ENCODE measurements at places on chromosomes 2 and 18.

- peak; percentile 9 for DNase-seq
These were observed 137.4 kb upstream of the FBXO11 start for GRCh38 chr2:48043746-48044145.

DNA sequence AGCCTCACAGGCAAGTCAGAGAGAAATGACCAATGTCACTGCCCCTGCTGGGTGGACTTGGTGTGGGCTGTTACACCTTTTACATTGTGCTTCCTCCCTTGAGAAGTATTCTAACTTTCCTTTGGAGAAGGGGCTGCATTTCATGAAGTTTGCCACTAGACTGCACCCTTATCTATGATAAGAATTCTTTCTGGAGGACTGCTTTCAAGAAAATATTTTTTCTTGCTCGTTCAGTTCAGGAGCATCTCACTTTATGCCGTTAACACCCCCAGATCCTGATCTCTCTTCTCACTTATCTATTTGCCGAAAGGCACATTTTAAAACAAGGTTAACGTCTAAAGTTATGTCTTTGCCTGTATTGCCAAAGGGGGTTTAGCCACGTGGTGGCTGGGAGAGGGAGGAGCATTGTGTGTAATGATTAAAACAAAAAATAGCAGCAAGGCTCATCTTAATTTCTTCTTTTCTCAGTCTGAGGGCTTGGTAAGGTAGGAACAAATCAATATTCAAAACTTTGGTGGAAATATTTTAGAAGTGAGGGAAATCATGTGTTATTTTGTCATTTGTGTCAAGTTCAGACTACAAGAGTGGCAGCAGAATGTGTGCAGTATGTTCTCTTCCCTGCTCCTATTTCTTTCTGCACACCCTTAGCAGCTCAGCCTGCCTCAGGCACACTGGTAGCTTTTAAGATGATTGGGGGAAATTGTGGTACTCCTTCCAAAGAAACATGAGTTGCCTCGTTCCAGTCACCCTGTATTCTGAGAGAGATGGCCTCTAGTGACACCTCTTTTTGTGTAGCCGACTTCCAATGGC lies 1.6 kb upstream of the IGFBP5 start:
- DNase-seq = no peak

- no peak for DNase-seq
These were observed 687.1 kb downstream of the DPP10 start for GRCh38 chr2:115129536-115129935.

DNA sequence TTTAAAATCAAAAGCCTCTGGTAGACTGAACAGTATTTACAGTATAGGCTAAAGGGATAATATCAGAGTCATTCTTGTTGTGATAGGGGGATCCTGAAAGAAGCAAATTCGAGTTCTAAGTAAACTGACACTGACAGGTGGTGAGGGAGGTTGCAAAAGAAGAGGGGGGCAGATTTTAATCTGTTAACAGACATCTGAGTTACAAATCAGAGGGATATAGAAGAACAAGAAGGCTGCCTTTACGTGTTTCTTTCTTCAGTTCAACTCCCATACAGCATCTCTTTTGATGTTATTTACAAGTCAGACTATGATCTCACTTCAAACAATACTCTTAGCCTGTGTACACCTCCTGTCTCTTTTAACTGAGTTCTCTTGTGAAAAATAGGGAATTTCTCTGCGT lies 16.3 kb upstream of the ITGA4 start:
- DNase-seq = no peak

GRCh38 chr2:110780461-110780860 lies 48.1 kb downstream of the ACOXL start:
- no peak for DNase-seq

GRCh38 chr18:76905821-76906220 lies 83.5 kb downstream of the ZNF236 start:
- DNase-seq = no peak

DNA sequence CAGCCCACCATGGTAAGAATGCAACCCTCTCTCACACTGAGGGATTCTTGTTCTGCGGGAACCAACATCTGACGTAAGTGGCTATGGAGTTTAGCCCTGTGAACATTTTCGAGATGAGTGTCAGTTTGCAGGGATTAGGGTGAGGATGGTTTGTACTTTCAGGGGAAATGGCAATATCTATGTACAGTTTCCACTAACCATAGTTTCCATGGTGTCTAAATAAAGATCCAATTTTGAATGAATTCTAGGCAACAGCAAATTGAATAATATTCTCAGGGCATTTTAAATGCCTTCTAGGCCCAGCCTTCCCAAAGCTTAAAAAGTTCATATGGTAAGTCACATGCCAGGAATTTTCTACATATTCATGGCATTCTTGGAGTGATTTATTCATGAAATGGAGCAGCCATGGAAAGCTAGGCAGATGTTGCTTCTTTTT lies 105.4 kb upstream of the MMADHC start:
- peak; percentile 35 for DNase-seq

DNA sequence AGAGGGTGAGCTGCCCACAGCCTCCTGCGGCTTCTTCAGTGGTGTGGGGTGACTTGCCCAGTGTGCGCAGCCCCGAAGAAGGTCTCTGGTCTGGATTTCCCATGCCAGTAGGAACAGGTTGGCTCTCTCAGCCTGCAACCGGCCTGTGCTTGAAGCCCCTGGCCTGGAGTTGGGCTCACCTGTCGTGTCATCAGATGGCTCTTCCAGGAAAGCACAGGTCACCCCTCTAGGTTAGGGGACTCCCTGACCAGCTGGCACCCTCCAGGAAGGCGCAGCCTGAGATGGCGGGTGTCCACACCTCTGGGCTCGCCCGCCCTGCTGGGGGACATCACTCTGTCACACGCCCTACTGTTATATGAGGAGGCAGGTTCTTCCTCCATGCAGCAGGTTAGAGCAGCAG lies 179.8 kb downstream of the SEPTIN10 start:
- DNase-seq = no peak

GRCh38 chr2:232327105-232328031 lies 51.2 kb upstream of the ALPP start:
- peak; percentile 2 for DNase-seq

DNA sequence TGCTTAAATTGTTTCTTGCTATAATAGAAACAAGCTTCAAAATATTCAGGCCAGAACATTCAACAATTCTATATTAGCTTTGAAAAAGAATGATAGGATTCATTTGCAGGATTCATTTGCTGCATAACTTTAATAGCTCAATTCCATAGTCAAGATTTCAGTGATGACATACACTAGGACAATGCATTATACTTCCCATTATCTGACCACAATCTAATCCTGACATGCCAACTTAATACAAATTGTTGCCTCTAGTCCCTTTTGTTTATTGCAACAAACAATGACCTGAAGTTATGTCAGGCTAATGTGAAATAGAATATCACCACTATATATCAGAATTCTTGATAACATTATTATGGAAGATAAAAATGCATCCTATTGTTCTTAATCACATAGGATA lies 169.4 kb downstream of the DNAH7 start:
- no peak for DNase-seq

- DNase-seq = no peak
These were observed 89.8 kb upstream of the MYCN start for GRCh38 chr2:15850534-15850933.

- DNase-seq = no peak
These were observed 1105.1 kb upstream of the PIK3C3 start for GRCh38 chr18:40849886-40850285.

GRCh38 chr2:207530160-207531031 lies 634 bp downstream of the CREB1 start:
- no peak for DNase-seq

DNA sequence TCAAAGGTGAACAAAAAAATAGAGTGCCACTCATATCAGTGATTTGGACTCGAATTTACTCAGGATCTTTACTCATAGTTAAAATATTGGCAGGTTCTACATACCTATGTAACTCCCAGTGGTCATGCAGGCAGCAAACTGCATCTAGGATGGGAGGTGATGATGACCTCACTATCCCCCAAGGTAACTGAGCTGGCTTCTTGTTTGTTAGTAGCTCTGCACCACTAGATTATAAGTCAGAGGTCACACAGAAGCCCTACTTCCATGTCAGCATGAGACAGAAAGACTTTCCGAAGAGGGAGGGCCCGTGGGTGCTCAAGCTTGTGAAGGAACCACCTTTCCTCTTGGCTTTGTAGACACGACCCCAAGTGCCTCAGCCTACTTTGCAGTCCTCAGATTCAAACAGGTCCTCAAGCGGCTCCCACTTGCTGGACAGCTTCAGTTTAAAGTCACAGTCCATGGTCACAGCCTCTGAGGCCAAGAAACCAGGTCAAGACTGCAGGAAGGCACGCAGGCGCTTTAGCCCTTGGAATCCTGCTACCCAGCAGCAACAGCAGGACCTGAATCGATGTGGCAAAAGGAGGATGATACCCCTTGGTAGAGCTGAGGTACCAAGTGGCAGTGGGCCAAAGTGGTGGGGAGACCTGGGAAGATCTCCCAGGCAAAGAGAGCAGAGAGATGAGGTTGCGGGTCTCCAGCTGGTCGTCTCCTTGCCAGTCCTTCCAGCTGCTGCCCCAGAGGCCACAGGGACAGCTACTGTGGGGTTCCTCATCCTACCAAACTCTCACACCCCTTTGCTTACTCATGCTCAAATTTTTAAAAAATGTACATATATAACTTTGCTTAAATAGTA lies 4.3 kb downstream of the NTSR2 start:
- no peak for DNase-seq

DNA sequence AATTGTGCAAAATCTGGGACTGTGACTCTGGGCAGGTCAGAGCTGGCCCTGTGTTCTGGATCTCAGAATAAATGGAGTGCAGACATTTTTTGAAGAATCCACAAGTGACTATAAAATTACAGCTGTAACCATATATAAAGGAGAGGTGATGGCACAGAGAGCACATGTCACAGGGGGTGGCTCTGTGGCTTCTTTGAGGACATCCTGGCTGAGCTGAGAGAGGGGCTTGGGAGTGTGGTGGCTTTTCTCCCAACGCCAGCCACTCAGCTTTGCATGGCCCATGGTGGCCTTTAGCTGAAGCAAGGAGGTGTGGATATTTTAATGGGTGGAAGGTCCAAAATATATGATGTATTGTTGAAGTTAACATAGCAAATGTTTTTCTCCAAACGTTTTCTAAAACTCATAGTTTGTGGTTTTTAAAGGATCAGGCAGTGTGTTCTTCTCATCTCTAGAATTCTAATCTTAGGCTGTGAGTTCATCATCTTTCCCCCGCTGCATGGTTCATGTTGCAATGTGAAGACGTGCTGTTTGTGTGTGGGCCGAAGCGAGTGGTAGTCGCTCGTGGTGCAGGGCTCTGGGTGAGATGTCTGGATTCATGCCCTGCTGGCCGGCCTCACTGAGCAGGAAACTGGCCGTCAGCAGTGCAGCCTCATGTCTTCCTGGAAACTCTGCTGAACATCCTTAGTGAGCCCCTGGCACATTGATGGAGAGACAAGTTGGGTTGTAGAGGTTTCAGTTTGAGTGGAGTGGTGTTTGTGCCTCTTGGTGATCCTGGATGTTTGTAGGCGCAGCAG lies 109.9 kb downstream of the ZNF236 start:
- no peak for DNase-seq

- DNase-seq = no peak
These were observed 1.1 kb upstream of the HOXD1 start for GRCh38 chr2:176187200-176187898.

DNA sequence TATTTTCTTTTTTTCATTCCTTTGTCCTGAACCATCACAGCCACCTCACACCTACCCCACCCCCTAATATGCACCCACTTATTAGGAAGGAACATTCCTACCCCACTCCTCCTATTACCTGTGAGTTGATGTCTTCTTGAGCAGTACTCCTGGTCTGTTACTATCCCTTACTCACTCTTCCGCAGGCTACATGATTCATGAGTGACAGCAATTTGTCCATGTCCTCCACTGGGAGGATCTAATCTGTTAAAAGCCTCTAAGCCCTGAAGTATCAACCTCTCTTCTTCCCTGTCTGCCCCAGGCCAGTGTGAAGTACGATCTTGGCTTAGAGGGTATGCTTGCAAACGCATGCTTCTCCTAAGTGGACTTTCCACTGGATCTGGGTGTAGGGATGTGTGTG lies 75.6 kb upstream of the RFX8 start:
- DNase-seq = no peak

DNA sequence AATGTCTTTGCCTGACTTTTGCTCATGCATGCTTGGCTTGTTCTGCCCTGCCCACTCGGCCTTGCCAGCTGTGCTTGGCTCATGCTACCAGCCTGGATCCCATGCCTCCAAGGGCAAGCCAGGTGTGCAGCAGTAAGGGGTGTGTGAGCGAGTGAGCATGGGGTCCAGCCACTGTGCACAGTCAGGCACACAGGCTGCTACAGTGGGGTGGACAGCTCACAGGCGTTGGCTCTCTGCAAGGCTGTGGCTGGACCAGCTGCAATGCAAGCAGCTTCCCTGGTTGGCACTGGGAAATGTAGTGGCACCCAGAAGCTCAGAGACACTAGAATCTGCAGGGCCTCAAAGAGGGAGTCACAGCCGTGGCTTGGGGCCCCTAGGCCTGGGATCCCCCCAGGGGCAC lies 529.7 kb downstream of the DSC3 start:
- DNase-seq = no peak

DNA sequence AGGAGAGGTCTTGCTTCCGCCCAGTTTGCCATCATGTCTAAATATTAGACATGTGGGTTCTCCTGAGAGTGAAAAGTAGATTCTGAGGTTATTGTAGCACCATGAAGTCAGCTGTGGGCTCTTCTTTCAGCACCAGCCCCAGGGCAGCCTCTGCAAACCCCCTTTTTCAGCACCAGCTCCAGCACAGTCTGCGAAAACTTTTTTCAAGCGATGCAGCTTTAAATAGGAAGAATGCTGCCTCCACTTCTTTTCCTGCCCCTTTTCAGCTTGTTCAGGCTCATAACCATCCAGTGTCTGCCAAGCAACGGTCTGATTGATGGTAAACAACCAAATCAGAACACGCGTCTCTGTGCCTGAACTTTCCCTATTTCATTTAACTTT lies at the start of gene COL5A2:
COL5A2 (minus strand) TSS at position 192 of the 381 bp plus-strand sequence; CDS start at position 35, 157 bp downstream.
- DNase-seq = peak; percentile 48

DNA sequence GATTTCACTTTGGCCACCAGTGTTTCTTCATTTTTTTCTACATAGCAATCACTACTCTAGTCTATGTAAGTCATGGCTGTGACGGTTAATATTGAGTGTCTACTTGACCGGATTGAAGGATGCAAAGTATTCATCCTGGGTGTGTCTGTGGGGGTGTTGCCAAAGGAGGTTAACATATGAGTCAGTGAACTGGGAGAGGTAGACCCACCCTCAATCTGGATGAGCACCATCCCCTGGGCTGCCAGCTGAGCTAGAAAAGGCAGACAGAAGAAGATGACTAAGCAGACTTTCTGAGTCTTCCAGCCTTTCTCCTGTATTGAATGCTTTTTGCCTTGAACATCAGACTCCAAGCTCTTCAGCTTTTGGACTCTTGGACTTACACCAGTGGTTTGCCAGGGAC lies 265.0 kb upstream of the SLC8A1 start:
- DNase-seq = peak; percentile 73

DNA sequence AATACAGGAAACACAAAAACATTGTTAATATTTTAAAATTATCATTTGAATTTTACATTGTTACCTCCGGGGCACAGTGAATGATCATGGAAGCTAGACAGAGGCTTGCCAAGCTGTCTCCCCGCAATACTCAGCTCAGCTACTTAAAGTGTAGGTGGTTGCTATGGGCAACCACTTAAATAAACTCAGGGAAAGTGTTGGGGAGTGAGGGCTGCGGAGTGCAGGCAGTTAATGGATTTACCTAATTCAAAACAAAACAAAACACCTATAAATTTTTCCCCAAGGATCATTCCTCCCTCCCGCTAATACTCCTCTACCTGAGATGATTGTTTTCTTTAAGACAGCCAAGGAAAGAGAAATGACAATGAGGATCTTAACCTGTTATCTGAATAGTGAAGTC lies 349.5 kb downstream of the TGIF1 start:
- no peak for DNase-seq

GRCh38 chr2:85655961-85656417 lies 12.0 kb downstream of the SFTPB start:
- DNase-seq = no peak

Data from HS-27A (cell line).